Esophagus squamous epithelium (tissue), 5 donors: ENCODE measurements at places on chromosomes 2 and 18. TPM values are rescaled to one million over a fixed set of nuclear protein-coding genes. Genes with fewer than 3 reads are reported as not detected.

- no peak for DNase-seq
Observed at GRCh38 chr2:227597036-227597435, 1.7 kb upstream of the SCYGR2 start.

GRCh38 chr2:29059624-29060023 lies 14.7 kb downstream of the PCARE start:
- no peak for DNase-seq

DNA sequence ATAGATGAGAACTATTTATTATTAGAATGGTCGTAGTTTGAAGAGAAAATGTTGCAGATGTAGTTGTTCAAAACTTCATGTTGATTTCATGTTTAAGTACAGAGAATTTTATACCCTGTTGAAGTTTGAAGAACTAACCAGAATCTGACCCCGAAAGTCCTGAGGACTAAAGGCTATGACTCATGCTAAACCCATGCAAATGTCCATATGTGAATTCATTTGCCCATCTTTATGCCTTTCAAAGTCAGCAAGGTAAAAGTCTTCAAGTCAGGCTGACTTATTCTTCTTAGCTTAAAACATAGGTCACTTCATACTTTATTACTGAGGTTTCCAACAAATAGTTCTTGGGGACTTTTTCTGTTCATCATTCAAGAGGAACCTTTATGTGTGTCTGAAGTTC lies 185.5 kb downstream of the CCDC85A start:
- no peak for DNase-seq

DNA sequence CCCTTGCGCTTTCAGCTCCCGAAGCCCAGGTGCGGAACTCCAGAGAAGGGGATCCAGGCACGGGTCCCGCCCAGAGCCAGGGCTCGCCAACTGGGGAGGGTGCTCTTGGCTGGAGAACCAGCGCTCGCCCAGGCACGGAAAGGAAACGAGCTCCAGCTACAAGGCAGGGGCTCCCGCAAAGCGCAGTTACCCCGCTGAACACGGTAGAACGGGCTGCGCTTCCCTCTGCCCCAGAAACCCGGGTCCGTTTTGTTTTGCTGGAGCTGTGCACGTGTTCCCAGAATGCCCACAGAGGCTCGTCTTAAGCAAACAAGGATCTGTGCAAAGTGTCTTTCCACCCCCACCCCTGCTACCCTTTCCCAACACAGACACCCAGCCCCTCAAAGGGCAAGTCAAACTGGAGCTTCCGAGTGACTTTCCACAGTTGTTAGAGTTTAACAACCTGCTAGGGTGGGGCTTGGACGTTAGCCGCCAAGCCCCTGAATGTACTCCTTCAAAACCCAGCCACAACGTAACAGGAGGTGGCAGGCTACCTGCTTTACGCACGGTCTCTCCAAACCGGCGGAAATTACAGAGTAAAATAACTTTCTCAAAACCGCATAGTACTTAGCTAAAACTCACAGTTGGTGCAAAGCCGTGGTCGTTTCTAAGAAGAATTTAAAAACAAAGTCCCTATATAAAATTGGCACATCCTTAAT lies 775 bp downstream of the RNF125 start:
- DNase-seq = no peak

DNA sequence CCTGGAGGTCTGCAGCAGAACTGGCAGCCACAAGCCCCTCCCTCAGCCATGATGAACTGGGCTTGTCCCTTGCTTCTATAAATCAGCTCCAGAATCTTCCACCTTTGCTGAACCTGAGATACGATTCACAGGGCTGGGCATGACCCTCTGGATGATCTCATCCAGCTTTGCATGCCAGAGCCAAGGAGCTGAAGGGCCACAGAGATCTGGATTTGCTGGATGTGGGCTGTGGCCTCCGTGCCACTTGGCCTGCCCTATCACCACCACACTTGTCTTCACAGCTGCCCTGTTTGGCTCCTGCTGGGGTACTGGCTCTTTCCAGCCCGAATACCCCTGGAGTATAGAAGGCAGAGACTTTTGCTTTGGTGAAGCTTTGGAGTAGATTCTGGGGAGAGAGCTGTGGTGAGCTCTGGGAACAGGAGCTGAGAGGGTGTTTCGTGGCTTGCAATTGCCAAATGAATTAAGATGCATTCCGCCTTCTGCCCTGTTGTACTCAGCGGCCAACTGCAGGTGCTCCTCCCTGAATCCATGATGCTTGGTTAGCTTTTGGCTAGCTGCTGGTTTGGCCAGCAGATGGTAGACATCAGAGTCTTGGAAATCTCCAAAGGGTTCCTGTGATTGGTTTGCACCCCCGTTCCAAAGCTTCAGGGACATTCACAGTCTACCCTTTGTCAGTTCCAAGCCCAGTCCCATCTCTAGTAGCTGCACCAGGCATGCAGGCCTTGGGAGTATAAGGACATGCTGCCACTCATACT lies 30.9 kb upstream of the GIGYF2 start:
- DNase-seq = no peak

GRCh38 chr2:98372121-98372520 lies 25.9 kb downstream of the CNGA3 start:
- DNase-seq = no peak

The SELENOI gene
- total RNA-seq = 46.6 TPM

The TMEM247 gene
- not detected for total RNA-seq

The FTCDNL1 gene
- total RNA-seq = 1.3 TPM

GRCh38 chr18:5424903-5425664 lies 118.7 kb downstream of the EPB41L3 start:
- no peak for DNase-seq

DNA sequence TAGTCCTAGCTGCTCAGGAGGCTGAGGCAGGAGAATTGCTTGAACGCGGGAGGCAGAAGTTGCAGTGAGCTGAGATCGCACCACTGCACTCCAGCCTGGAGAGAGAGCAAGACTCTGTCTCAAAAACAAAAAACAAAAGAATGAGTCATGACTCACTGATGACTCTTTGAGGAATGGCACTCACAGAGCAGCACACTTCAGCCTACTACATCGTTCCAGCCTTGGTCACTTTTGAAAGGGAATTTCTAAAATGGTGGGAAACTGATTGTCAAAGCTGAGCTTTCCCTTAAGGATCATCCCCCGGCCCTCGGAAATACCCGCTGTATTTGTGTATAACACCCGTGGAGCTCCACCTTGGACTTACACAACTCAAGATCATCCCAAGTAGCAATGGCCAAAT lies 217.3 kb upstream of the HS6ST1 start:
- no peak for DNase-seq

- DNase-seq = no peak
Observed at GRCh38 chr2:109458512-109458911, 155.3 kb downstream of the SEPTIN10 start.

GRCh38 chr2:120935339-120936313 lies 200.0 kb downstream of the GLI2 start:
- DNase-seq = no peak

GRCh38 chr2:190450363-190450762 lies 42.2 kb downstream of the MFSD6 start:
- DNase-seq = no peak

DNA sequence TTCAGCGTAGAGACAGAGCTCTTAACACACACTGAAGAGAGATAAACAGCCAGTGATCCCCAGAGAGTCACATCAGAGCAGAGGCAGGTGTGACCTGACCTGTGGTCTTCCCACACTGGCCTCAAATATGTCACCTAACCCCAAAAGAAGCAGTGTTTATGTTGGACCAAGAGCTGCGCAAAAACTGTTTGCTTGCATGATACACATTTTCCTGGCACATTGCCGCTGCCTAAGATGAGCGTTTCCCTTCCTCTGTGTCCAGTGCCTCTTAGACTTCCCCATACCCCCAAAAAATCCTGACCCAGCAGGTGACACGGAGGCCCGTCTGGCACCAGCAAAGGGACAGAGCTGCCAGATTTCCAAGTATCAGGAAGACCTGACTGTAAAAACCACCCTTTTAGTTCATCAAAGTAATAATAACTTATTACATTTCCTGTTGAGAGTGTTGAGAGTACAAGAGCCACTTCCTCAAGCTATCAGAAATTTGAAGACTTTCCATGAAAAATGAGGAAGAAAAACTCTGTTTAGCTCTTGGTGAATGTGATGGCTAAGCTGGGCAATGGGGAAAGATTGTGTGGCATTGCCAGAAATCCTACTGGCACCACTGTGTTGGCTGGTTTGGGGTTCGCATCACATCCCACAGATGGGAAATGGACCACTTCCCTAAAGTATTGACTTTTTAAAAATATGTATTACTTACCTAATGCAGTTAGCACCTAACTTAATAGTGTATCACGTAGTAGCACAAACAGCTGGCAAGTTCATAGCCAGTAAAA lies 6.7 kb downstream of the TNFRSF11A start:
- DNase-seq = no peak

The SCN3A gene
- total RNA-seq = 0.83 TPM

GRCh38 chr2:36356298-36356989 lies 866 bp downstream of the CRIM1 start:
- DNase-seq = no peak

DNA sequence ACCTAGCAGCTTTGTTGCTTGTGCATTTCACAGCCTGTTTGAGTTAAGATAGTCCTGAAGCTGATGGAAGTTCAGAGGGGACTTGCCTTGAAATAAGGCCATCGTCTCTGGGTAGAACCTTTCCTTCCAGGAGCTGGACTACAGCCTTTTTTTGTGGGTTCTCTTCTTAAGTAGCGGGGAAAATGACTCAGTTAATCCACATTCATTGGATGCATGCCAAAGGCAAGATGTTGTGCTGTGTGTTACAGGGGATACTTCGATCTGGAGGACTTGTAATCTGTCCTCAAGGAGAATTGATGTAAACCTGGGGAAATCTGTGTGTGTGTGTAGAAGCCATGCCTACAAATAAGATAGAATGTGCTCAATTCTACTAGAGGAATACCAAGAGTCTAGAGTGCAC lies 46.8 kb downstream of the RPIA start:
- no peak for DNase-seq

- no peak for DNase-seq
Observed at GRCh38 chr2:188752311-188752710, 221.9 kb upstream of the COL3A1 start.

DNA sequence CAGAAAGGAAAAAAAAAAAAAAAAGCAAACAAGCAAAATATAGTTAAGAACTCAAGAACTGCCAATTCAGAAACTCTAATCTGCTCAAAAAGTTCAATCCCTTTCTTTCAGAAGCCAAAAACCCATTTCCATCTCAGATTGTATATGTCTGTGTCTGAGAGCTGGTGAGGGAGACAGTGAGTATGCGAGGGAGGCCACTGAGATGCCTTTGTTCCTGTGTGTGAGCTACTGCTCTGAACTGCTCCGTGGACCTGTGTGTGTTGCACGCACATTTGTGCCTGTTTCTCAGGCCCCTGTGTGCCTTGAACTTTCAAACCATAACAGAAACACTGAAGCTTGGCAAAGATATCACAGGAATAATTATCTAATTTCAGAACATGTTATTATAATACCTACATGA lies 2.5 kb upstream of the PKDCC start:
- no peak for DNase-seq

The NT5C1B gene
- total RNA-seq = not detected

DNA sequence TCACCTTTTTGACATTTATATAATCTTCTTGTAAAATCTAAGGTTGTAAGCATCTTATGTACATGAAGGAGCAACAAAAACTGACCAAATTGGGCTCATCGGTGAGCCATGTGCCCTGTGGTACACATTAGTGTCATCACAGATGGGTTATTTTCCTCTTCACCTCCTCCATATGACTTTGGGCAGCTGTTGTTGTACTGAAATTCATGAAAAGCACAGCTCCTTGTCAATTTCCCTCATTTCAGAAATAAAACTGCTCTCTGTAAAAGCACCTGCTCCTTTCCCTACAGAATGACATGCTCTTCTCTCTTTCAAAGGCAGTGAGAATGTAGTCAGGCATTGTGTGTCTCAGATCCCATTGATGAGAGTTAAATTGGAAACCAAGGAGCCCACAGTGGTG lies 42.0 kb downstream of the DTNA start:
- no peak for DNase-seq

DNA sequence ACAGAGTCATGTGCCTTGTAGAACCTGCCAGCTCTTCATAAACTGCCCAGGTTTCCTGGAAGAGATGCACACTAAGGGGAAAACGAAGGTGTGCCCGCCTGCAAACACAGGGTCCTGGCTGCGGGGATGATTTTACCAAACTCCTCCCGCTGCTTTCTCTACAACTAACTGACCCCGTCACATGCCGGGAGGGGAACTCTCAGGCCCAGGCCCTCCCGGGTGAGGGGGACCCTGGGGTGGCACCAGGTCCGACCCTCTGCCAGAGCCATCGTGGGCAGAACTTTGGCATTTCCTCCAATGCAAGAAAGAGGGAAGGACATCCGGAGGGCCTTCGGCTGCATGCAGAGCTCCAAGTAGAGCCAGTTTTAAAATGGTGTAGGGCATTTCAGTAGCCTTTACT lies 28.6 kb downstream of the CAPN13 start:
- no peak for DNase-seq

The METAP1D gene
- 7.1 TPM for total RNA-seq

GRCh38 chr18:74444104-74444503 lies 13.0 kb downstream of the DIPK1C start:
- DNase-seq = no peak

- DNase-seq = no peak
Observed at GRCh38 chr2:100409975-100410647, 7.4 kb downstream of the CHST10 start.

DNA sequence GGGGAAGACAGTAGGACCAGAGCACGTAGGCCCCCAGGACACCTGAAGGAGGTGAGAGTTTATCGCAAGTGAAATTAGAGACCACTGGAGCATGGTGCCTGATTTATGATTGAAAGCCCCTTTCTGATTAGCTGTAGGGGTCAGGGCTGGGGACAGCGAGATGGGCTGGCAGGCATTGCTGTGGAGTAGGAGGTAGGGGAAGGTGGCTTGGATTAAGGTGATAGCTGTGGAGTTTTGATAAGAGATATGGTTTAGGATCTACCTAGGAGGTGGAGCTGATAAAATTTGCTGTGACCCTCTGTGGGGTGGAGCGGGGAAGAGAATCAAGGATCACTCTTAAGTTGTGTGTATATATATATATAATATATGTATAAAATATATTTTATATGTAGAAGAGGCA lies 157.5 kb downstream of the CD8B2 start:
- DNase-seq = no peak

- no peak for DNase-seq
Observed at GRCh38 chr18:29181151-29181901, 1004.4 kb upstream of the CDH2 start.
